ENCODE measurements at places on chromosomes 11 and 22. TPM values are rescaled to one million over a fixed set of nuclear protein-coding genes. Genes with fewer than 3 reads are reported as not detected.

The OLFML1 gene
- polyA plus RNA-seq = 0.70 TPM

The OR2AG2 gene
- polyA plus RNA-seq = not detected

The P2RX6 gene
- polyA plus RNA-seq = 0.57 TPM

The SH3BP1 gene
- 2.7 TPM for polyA plus RNA-seq

The IGSF22 gene
- polyA plus RNA-seq = 0.77 TPM

The ATP6V1E1 gene
- polyA plus RNA-seq = 78.9 TPM

The TMEM25 gene
- polyA plus RNA-seq = 24.9 TPM

The PTGDR2 gene
- polyA plus RNA-seq = 1.4 TPM

The PHOX2A gene
- polyA plus RNA-seq = 0.61 TPM

The CNIH2 gene
- polyA plus RNA-seq = 34.3 TPM

DNA sequence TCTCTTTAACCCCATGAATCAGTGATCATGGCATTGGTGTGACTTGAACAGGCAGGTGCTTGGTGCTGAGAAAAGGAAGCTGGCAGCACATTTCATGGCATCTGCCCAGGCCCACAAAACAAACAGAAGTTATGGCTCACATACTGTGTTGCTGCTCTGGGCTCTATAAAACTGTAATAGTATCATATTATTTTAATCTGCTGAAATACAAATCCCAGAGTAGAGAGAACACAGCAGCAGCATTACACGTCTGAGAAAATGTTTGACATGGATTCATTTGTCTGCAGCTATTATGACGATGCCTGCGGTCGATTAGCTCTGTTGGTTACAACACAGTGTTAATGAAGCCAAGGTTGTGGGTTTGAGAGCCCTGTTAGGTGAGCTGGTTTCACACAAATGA lies 80.8 kb downstream of the ALX4 start:
- H3K27ac ChIP-seq = no peak overlapping the region
- H3K36me3 ChIP-seq = no peaks in the 10 kb centered on the region
- no peaks in the 10 kb centered on the region for H3K27me3 ChIP-seq

DNA sequence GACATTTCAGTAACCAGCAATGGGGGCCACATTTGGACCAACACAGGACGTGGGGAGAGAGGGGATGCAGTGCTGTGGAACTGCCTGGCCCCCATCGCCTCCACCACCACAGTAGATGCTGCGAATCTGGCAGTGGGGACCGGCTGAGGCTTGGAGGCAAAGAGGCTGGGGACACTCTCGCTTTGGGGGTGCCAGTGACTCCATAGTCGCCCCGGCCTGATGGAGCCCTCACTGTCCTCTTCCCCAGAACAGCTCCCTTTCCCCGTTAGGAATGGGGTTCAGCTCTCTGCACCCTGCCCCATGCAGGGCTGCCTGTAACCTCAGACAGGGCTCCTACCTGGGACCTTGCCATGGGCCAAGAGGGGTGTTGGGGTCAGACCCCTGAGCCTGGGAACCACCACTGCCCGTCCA lies 1.8 kb upstream of the MUC2 start:
- no peaks in the 10 kb centered on the region for H3K36me3 ChIP-seq
- no peak for DNase-seq
- no peak overlapping the region for H3K4me3 ChIP-seq
- H3K27ac ChIP-seq = peak overlapping the region; percentile 51

- no peak overlapping the region for H3K27ac ChIP-seq
- no peak for DNase-seq
- H3K4me1 ChIP-seq = no peaks in the 10 kb centered on the region
- no peaks in the 10 kb centered on the region for H3K36me3 ChIP-seq
- H3K27me3 ChIP-seq = no peaks in the 10 kb centered on the region
These were observed 1480.4 kb downstream of the FAM181B start for GRCh38 chr11:81253244-81253643.

DNA sequence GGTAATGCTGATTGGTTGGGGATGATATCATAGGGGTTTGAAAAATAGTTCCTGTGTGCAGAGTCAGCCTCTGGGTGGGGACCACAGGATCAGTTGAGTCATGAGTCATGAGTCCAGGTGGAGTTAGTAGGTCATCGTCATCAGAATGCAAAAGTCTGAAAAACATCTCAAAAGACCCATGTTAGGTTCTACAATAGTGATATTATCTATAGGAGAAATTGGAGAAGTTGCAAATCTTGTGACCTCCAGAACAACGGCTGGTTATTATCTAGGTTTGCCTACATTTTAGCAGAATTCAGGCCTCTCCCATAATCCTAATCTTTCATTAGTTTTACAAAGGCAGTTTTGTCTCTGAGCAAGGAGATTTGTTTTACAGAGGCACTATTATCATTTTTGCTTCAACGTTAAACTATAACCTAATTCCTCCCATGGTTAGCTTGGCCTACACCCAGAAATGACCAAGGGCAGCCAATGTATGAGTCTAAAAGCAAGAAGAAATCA lies 38.9 kb downstream of the MS4A2 start:
- H3K27ac ChIP-seq = no peak overlapping the region
- H3K36me3 ChIP-seq = no peaks in the 10 kb centered on the region
- no peaks in the 10 kb centered on the region for H3K4me1 ChIP-seq

DNA sequence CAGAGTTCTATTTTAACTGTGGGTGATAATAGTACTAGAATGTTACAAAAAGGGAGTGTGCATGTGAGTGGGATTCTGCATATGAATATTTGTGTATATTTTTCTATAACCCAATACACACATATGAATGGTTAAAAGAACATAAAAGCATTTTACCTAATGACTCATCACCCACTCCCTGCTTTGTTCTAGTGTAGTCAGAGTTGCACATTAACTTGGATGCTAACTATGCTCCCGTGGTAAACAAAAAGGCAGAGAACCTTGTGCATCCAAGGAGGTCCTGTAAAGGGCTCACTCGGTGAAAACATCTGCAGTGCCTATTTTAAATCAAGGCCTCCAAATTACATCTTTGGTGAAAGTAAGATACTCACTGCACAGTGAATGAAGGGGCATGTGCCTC lies 1289.4 kb downstream of the LRRC4C start:
- no peak overlapping the region for H3K27ac ChIP-seq
- no peaks in the 10 kb centered on the region for H3K4me1 ChIP-seq
- no peaks in the 10 kb centered on the region for H3K36me3 ChIP-seq

DNA sequence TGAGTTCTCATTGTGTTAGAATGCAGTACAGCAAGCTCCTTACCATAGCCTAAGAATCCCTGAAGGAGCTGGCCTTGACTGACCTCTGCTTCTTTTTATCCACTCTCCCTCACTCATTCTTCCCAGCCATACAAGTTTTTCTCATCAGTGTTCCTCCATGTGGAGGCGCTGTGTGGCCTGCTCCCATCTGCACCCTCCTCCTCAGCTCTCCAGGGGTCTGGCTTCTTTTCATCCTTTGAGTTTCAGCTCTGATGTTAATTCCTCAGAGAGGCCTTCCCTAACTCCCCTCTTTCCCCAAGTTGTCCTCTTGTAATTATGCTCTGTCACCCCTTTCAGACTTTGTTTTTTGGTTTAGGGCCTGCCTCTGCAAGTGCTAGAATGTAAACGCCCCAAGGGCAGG lies 144.8 kb downstream of the WNT7B start:
- no peaks in the 10 kb centered on the region for H3K36me3 ChIP-seq
- no peaks in the 10 kb centered on the region for H3K27me3 ChIP-seq
- no peak overlapping the region for H3K4me3 ChIP-seq
- no peak for DNase-seq
